Stimulated activated CD4-positive, alpha-beta T cell treated with anti-CD3 and anti-CD28 coated beads, TNF-alpha, amount 100 ng/mL, for 1 hour (primary cell): ENCODE measurements at places on chromosomes 5 and 9.
A peak's percentile ranks its signal among the peaks of the same experiment; 100 is the strongest.

GRCh38 chr9:93041108-93041802 lies 17.2 kb upstream of the SUSD3 start:
- DNase-seq: no peak

DNA sequence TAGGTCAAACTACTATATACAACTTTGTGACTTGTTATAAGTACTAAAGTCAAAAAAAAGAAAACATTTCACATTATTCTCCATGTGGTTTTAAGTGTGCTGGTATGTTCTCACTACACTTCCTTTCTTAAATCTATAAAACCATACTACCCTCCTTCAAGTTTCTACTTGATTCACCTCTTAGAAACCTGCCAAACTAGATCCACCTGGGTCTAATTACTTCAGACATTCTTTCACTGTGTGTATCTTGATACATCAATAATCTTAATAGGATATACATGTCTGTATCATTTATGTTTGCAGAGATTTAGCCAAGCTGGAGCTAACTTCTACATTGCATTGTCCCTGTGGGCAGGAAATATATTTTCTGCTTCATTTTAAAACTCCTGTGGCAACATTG lies 1012.6 kb downstream of the EFNA5 start:
- no peak for DNase-seq

- DNase-seq: no peak
Observed at GRCh38 chr5:5585751-5586341, 163.4 kb downstream of the ICE1 start.

- DNase-seq: no peak
Observed at GRCh38 chr5:134131578-134132350, 17.3 kb downstream of the TCF7 start.

GRCh38 chr5:115415143-115415491 lies 118.7 kb upstream of the CCDC112 start:
- DNase-seq: no peak

DNA sequence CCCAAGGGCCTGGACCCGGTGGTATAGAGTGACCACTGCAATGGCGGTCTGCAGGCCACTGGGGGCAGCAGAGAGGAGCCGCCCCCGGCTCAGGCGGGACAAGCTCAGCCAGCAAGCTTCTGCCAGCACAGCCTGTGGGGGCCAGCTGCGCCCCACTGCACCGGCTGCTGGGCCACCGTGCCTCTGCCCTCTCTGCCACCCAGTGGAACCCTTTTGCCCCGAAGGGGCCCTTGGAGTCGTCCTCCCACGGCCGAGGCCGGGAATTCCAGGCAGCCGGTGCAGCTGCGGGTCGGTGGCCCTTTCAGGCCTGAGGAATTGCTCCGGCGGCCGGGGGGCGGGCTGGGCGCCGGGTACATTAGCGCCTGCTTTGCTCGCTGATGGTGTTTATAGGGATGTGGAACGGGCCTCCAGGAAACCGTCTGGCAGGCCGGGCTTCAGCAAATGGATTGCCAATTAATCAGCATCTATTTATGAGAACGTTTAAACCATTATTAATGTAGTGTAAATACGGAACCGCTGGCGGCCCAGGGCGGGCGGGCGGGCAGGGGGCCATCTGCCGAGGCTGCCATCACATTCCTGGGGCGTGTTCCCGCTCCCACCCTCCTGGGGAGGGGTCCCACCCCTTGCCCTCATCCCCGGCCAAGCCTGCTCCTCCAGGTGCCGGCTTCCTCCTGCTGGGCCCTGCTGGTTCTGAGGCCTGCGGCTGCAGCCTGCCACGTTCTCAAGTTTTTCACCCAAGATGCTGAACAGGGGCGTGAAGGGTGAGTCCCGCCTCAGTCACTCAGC lies 127.4 kb downstream of the BARX1 start:
- peak; percentile 13 for DNase-seq

DNA sequence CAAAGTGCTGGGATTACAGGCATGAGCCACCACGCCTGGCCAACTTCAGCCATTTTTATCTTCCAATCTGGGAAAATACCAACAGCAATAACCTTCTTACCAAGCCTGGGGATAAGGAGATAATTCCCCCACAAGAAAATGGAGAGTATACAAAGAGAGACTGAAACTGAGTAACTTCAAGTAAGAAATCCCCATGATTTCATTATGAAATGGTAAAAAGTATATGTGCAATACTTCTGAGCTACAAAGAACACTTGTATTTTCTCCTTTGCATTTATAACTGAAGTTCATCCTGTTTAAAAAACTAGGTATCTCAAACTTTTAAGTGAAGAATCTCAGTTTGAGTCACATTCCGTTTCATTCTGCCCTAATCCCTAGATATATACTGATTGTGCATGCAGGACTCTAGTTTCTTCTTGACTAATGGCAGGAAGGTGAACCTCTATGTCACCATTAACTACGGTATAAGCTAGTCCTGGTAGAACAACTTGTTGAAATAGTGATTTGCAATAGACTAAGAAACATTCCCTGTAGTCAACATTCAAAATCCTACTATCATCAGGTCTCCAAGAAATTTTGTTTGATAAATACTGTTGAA lies 2071.4 kb downstream of the MAT2B start:
- DNase-seq: no peak

DNA sequence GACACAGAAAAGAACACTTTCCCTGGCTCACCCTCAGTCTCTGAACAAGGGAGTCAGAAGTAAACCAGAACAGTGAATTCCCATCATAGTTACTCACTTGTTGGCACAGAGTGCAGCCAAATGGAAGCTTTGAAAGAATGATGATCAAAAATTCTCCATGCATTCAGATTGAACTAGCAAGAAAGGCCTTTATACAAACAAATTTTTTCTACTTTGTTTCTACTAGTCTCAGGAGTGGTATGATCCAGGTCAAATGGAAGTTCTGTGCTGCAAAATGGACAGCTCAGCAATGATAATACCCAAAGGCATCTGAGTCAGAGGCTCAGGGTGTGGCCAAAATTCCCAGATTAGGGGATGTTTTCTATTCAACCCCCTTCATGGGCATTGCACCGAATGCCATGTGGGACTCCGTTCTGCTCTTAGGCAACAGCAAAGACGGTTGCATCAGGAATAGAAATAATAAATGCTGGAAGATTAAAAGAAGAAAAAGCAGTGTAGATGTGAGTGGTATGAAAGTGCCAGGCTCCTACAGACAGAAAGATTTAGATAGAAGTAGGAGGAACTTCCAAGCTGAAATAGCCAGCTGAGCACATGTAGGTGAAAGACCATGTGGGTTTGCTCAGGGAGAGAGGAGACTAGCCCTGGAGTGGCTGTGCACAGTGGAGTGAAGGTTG lies 24.0 kb upstream of the ASPN start:
- DNase-seq: no peak

- no peak for DNase-seq
Observed at GRCh38 chr5:93620487-93621326, 37.7 kb downstream of the NR2F1 start.

DNA sequence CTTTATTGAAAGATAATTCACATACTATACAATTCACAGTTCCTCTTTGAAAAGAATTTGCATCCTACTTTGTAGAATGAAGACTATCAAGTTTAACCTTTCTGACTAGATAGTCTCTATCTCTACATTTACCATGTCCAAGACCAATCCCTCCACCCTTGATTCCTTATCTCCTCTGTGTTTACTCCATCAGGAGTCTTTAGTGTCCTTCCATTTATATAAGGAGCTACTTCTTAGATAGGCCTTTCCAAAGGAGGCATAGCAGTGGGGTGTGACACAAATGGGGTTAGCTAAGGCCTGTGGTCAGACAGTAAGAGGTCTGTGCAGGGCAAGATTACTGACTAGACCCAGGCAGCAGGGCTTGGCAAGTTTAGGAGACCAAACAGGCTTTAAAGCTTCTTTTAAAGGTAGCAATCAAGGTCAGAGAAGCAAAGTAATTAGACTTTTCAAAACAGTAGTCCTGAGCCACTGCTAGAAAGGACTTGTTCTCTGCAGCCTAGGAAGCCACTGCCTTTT lies 11.1 kb upstream of the DMXL1 start:
- no peak for DNase-seq

GRCh38 chr5:97009212-97009898 lies 73.5 kb downstream of the LNPEP start:
- DNase-seq: no peak

DNA sequence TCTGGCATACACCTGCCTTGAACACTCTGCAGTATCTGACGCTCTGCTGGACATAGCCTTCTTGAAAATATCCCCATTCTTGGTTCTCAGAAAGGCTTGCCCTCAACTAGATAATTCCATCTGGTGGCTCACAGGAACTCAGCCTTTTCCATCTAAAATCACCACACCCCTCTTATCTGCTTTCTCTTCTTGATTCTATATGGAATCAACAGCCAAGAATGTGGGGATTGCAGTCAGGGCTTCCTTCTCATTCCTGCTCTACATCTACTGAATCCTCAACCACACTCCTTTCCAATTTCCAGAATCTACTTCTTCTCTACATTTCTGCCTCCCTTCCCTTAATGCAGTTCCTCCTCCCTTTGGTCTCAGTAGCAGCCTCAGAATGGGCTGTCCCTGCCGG lies 170.1 kb downstream of the SEMA5A start:
- DNase-seq: no peak

GRCh38 chr5:95924720-95925377 lies 36.8 kb downstream of the ELL2 start:
- DNase-seq: no peak

GRCh38 chr5:76941000-76941399 lies 11.8 kb upstream of the CRHBP start:
- no peak for DNase-seq

- DNase-seq: no peak
Observed at GRCh38 chr9:133131506-133131905, 10.5 kb upstream of the RALGDS start.

GRCh38 chr5:180353048-180353979 lies at the start of gene GFPT2:
GFPT2 (minus strand) TSS chr5:180353336; CDS start chr5:180353217, 119 bp downstream.
- peak; percentile 44 for DNase-seq

- no peak for DNase-seq
Observed at GRCh38 chr5:173395257-173395932, 67.2 kb upstream of the STC2 start.

- DNase-seq: no peak
Observed at GRCh38 chr9:26112724-26113123, 434.5 kb upstream of the TUSC1 start.

GRCh38 chr5:10946050-10946449 lies 185.0 kb upstream of the DAP start:
- DNase-seq: no peak

- no peak for DNase-seq
Observed at GRCh38 chr5:175663186-175664184, 5.6 kb downstream of the HRH2 start.

DNA sequence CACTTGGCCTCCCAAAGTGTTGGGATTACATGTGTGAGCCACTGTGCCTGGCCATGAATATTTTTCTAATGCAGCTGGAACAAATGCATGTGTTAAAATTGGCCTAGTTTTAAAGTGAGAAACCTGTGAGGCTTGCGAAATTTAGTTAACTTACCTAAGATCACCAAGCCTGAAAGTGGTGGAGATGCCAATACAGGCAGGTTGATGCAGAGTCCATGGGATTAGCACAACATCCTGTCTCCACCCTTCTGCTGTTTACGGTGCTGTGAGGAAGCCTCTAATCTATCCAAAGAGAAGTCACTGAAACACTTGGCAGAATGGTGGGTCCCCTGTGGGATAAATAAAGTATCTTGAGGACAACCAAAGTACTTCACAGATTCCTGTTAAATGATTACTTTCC lies 98.2 kb downstream of the PCSK5 start:
- no peak for DNase-seq

DNA sequence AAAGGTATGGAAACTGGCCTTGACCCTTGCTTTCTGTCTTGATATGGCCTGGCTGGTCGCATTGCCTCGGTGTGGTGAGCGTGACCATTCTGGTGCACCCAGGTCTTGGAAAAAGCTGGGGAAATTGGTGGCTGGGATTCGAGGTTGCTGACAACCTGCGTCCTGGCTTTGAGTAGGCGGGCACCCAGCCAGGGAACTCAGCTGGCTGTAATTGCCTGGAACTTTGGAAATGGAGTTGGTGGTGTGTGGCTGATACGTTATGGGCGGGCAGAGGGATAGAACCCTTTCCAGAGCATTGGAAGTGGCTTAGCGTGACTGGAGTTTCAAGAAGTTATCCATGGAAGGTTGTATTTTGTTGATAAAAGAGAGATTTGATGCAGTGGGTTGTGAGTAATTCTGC lies 35.2 kb downstream of the KCNMB1 start:
- DNase-seq: no peak

GRCh38 chr5:159886296-159886695 lies 30.0 kb upstream of the ADRA1B start:
- no peak for DNase-seq

- no peak for DNase-seq
Observed at GRCh38 chr9:113635586-113635985, 172.1 kb downstream of the RGS3 start.

DNA sequence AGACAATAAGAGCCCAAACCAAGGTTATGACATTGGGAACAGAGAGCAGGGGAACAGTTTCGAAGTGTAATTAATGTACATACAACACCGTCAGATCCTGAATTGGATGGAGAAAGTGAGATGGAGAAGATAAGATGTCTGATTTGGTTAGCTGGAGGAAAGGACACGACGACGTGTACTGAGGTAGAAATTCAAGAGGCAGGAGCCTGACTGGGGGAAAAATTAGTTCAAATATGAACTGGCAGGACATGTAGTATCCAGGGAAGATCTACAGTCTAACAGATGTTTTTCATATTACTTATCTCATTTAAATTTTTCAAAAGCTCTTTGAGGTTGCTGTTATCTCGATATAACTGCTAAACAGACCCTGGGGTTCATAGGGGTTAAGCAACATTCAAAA lies 114.7 kb downstream of the TMEM232 start:
- no peak for DNase-seq

GRCh38 chr5:38515646-38516045 lies 40.8 kb downstream of the LIFR start:
- DNase-seq: no peak

GRCh38 chr5:163661360-163661759 lies 155.9 kb downstream of the MAT2B start:
- DNase-seq: no peak

DNA sequence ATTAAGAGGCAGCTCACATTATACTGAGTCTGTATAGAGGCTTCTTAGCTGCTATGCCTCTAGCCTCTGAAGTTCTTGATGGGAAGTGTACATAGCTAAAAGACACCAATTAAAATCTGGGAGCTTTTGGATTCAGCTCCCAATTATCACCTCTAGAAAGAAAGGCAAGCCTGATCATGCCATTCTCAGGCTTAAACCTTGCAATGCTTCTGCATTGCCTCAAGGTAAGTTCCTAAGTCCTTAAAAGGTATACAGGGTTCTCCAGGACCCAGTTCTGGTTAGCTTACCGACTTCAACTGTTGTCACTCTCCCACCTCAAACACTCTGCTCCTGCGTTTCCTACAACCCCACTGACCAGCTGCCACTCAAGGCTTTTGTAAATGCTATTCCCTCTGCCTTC lies 17.5 kb upstream of the CCL28 start:
- no peak for DNase-seq
